ENCODE measurements at places on chromosomes 1 and 21. TPM values are rescaled to one million over a fixed set of nuclear protein-coding genes. Genes with fewer than 3 reads are reported as not detected.
A peak's percentile ranks its signal among the peaks of the same experiment; 100 is the strongest.

The APOBEC4 gene
- not detected for total RNA-seq

The CFHR2 gene
- total RNA-seq, result not detected

The BARHL2 gene
- not detected for total RNA-seq

- peak overlapping the region; percentile 90 for H3K4me3 ChIP-seq
- DNase-seq, result no peak
- H3K4me1 ChIP-seq, result peaks cover 8% of the 10 kb centered on the region
- peaks cover 12% of the 10 kb centered on the region for H3K27me3 ChIP-seq
- peaks cover 14% of the 10 kb centered on the region for H3K36me3 ChIP-seq
Observed at GRCh38 chr1:16207318-16208269, 4.9 kb downstream of the ARHGEF19 start.

- no peak overlapping the region for H3K4me3 ChIP-seq
- DNase-seq, result no peak
- no peaks in the 10 kb centered on the region for H3K36me3 ChIP-seq
- H3K27ac ChIP-seq, result no peak overlapping the region
- no peaks in the 10 kb centered on the region for H3K27me3 ChIP-seq
- H3K4me1 ChIP-seq, result no peaks in the 10 kb centered on the region
Observed at GRCh38 chr1:118209648-118210047, 24.6 kb upstream of the SPAG17 start.

The NUP133 gene
- 53.5 TPM for total RNA-seq

DNA sequence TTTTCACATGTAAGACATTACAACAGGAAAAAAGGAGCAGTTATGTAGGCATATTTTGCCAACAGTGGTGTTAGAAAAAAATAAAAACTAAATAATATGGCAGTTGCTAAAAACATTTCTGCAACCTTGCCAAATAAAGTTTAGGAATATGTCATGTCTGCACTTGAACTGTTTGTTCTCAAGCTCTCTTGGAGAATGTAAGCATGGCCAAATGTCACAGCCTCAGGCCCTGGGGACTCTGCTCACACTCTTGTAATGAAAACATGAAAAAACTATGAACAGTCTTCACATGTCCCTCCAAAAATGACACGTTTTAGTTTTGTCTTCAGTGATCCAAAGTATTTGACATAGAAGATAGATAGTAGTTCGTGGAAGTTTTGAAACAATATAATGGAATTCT lies 753.3 kb downstream of the LTN1 start:
- peaks cover 2% of the 10 kb centered on the region for H3K27me3 ChIP-seq
- DNase-seq, result no peak

DNA sequence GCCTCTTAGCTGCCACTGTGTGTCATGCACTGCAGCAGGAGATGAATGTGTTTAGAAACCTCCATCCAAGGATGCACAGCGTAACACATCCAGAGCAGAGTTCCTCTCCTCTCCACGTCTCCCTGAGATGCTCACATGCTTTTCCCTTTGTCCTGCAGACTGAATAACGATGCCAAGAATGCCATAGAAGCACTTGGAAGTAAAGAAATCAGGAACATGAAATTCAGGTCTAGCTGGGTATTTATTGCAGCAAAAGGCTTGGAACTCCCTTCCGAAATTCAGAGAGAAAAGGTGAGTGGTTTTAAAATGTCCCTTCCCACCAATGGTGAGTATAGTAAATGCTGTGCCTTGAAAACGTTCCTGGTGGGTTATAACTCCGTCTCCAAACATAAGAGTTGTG lies 13.4 kb upstream of the MX2 start:
- peaks cover 6% of the 10 kb centered on the region for H3K4me1 ChIP-seq
- H3K36me3 ChIP-seq, result no peaks in the 10 kb centered on the region
- H3K4me3 ChIP-seq, result no peak overlapping the region

- H3K4me3 ChIP-seq, result no peak overlapping the region
- H3K36me3 ChIP-seq, result no peaks in the 10 kb centered on the region
- peak overlapping the region; percentile 94 for H3K27ac ChIP-seq
- peak; percentile 52 for DNase-seq
Observed at GRCh38 chr1:234844479-234845031, 234.6 kb upstream of the IRF2BP2 start.
